ENCODE measurements at places on chromosomes 3 and 15.

- peak; percentile 94 for DNase-seq
Observed at GRCh38 chr15:75069301-75069925, 46.0 kb downstream of the PPCDC start.

DNA sequence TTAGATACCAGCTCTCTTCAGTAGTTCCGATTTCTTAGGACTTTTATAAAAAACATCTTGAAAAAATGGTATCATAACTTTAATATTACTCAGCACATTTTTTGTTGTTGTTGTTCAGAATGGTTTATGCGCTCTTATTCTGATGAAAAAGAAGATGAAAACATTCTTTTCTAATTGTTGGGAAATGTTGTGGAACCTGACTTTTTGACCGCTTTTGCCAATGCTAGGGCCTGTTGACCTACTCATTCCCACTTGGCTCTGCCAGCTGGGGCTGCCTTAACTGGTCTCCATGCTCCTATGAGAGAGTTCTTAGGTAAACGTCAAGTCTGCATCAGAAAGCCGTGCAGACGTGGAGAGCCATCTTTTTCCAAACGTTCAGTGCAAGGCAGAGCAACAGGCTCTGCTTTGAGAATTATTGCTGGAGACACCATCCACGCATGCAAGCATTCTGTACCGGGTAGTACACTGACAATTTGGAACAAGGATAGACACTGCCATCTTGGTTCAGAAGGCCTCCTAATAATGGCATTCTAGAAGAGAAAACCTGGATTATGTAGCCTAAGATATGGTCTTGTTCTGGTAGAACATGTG lies 176.8 kb downstream of the GHSR start:
- no peak for DNase-seq

- no peak for DNase-seq
Observed at GRCh38 chr15:73035221-73035620, 17.0 kb upstream of the NEO1 start.

GRCh38 chr15:66700412-66700801 lies 1.6 kb upstream of the SMAD6 start:
- peak; percentile 20 for DNase-seq

GRCh38 chr15:100807028-100807427 lies 72.6 kb upstream of the ALDH1A3 start:
- no peak for DNase-seq

DNA sequence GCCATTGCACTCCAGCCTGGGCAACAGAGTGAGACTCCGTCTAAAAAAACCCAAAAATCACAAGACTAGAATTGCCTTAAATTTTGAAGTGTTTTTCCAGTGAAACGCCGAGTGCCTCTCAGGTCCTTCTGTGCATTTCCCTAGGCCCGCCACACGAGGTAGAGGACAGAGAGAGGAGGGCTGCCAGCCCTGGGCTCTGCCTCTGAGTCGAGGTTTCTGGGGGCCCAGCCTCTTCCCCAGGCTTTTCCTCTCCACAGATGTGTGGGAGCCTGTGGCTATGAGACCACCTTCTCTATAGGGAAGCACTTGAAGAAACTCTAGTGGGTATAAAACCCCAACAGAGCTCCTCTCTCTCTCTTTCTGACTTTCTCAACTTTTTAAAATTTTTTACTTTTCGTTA lies 10.9 kb upstream of the EHD4 start:
- DNase-seq, result no peak

- DNase-seq, result no peak
Observed at GRCh38 chr3:189084620-189085019, 87.2 kb upstream of the TPRG1 start.

GRCh38 chr3:42192334-42193200 lies 73.4 kb downstream of the CCK start:
- peak; percentile 87 for DNase-seq

- no peak for DNase-seq
Observed at GRCh38 chr3:126021224-126021623, 52.2 kb downstream of the ROPN1B start.

DNA sequence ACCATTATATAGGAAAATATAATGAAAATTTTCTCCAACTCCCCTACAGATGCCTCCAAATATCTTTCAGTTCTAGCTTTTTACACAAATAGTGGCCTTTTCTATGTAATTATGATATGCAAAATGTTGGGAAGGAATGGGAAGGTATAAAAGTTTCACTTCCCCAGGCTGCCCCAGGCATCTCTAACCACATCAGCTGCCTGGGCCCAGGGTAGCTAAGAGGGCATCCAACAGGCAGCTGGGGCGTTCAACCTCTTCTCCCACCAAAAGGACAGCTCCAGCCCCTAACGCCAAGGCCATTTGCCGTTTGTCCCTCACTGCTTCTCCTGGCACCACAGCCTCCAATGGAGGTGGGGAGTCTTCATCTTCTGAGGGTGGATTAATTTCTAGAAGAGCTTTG lies 188.1 kb upstream of the TSC22D2 start:
- DNase-seq, result no peak

- DNase-seq, result no peak
Observed at GRCh38 chr15:70252951-70253320, 155.2 kb upstream of the TLE3 start.
